ENCODE measurements at places on chromosomes 5 and 9.

DNA sequence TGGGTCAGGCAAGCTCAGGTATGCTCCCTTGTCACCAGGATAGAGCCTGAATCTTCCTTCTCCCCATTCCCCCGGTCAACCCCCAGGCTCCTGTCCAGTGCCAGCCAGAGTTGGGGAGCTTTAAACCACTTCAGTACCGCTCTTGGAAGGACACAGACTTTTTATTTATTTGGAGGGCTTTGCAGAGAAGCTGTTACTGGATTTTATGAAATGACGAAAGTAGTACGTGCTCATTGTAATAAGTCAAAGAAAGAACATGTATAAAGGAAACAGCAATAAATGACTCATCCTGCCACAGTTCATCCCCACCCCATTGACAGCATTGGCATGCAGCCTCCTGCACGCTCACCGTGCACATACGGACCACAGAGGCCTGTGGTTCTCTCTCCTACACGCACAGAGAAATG is 230.3 kb downstream of the AUH start:
- peak; percentile 78 for DNase-seq

- DNase-seq = no peak
These were observed 351.4 kb downstream of the SEMA5A start for GRCh38 chr5:9194509-9194908.

- DNase-seq = no peak
These were observed 4.2 kb upstream of the TRIM52 start for GRCh38 chr5:181265092-181265671.

DNA sequence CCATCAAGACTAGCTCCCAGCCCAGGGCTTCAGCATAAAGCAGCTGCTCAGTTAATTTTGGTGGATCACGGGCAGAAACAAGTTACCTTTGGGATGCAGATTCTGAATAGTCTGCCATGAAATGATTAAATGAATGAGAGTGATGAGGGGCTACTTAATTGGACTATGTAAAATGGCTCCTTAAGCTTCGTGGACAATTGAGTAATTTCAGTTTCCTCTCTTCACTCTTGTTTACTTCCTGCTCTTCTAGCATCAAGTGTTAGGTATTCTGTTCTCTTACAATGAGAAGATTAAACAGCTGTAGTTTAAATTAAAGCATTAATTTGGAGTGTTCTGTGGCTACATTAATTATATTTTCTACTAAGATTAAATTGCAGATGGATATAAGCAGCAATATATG is 28.1 kb downstream of the PIK3R1 start:
- DNase-seq = no peak

DNA sequence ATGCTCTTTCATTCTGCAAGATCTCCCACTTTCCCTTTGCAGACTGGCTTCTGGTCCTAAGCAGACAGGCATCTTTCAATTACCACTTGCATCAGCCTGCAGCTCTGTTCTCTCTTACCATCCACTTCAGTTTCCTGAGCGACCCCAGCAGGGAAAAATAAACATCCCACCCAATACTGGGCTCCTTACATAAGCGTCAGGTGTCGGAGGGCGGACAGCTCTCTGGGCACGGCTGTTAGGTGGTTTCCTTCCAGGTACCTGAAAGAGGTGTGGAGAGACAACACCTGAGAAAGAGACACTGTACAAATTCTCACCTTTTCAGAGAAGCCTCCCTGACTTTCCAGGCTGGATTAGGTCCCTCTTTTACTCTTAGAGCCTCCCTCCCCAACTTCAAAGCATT is 145.1 kb upstream of the PANK3 start:
- DNase-seq = no peak

DNA sequence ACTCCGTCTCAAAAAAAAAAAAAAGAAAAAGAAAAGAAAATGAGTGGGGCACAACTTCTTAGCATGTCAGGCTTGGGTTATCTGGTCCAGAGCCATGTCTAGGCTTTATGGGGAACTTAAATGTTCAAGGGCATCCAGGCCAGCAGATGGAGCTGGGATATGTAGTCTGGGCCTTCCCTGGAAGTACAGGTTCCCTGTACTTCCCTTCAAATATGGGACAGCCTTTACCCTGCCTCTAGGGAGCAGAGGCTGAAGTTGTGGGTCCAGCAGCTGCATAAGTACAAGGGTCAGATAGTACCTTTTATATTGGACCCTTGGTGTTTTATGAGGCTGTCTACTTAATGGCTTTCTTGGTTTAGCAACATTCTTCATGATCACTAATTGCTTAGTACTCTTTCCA is 42.1 kb downstream of the FAF2 start:
- DNase-seq = no peak

DNA sequence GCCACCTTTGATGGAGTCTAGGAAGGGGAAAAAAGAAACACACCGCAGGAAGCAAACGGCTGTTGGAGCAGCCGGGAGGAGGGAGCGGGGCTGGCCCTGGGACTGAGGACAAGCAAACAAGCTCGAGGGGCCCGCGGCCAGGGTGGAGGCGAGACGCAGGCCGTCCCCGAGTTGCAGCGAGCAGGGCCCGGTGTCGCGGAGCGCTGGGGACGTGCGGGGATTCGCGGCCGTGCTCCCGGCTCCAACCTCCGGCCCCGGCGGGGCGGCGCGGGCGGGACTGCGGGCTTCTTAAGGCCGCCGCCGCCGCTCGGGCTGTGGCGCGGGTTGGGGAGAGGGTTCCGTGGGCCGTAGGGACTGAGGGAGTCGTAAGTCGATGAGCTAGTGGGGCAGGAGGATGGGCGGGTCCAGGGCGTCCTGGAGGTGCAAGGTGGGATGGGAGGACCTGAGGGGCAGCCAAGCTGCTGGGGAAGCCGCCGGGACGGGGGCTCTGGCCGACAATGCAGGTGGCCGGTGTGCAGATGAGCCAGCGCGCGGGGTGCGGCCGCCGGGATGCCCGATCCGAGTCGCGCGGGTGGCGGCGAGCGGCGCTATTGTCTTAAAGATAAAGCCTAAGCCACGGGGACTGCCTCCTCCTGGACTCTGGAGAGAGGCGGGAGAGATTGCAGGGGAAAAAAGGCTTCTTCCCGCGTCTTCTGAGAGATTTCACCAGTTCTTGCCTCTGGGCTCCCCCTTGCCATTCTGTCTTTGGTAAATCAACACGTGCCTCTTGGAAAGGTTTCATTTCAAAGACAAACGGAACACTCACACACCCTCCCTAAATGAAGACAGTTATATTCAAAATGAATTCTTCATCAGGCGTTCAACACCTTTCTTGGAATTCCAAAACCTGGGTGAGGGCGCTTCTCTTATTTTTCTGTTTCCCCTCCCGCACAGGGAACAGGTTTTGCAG is 1.6 kb upstream of the HAPLN1 start:
- no peak for DNase-seq

DNA sequence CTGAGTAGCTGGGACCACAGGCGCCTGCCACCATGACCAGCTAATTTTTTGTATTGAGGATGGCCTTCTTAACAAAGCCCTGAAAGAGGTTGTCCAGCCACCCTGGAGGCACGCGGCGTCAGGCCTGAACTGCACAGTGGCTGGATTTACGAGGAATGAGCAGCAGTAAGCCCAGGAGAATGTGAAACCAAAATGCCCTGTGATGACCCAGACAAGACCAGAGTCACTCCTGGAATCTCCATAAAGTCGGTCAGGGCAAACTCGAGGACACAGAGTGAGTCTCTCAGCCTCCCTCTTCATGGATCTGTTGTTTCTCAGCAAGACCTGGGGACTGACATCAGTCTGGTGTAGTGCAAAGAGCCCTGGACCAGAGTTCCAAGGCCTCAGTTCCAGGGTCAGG is 53.2 kb upstream of the C5orf58 start:
- no peak for DNase-seq

DNA sequence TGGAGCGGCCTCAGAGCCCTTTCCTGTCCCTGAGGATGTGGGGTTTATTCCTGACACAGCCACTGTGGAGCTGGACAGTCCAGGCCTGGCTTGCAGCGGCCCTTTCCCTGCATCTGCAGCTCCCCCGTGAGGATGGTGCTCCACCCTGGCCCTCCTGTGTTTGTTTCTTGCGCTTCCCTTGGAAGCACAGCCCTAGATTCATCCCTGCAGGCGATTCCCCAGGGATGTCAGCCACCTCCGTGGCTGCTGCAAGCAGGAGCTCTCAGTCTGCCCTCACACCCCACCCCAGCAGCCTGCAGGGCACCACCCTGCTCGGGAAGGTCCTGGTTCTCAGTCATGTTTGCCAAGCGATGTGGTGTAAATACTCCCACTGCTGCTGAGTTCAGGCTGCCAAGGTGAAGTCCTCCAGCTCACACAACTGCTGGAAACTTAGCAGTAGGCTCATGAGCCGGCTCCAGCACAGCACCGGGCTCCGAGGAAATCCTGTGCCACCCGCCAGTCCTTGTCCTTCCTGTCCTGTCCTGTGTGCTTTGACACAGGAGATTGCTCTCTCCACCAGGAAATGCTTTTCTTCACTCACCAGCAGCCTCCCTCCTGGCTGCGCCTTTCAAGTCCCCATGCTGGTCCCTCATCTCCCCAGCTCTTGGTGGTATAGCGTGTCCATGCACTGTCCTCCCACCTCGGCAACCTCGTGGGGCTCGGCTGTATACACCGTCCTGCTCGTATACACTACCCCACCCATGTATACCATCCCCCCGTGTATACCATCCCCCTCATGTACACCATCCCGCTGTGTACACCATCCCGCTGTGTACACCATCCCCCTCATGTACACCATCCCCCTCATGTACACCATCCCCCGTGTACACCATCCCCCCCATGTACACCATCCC is 16.2 kb downstream of the ROPN1L start:
- DNase-seq = no peak

GRCh38 chr9:75170898-75171360 is 82.6 kb downstream of the OSTF1 start:
- DNase-seq = no peak

- no peak for DNase-seq
These were observed 69.1 kb downstream of the ABCA1 start for GRCh38 chr9:104858846-104859245.

DNA sequence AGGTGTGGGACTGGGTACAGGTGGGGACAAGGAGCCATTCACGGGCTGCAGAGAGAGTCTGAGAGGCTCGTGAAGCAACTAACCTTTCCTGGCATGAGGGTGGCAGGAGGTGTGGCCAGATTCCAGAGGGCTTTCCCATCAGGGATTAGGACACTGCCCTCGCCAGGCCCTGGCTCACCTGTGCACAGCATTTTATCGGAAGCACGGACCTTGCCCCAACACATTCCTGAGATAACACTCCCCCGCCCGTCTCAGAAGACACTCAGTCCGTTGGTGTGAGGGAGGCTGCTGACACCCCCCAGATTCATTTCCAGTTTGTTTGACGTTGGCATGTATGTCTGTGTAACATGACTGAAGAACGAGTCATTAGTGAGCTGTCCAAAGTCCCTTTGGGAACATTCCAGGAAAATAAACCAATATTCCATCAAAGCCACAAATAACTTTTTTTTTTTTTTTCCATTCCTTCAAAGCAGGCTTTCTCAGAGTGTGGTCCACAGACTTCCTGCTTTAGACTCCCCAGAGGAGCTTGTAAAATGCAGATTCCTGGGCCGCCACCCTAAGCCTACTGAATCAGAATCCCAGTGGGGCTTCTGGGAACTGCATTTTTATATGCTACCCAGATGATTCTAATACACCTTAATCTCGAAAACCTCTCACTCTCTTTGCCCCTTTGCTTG is 23.4 kb downstream of the WWC1 start:
- no peak for DNase-seq

GRCh38 chr5:10808347-10809226 is 47.6 kb upstream of the DAP start:
- no peak for DNase-seq

GRCh38 chr5:96288166-96288844 is 144.7 kb downstream of the PCSK1 start:
- no peak for DNase-seq

- no peak for DNase-seq
These were observed 294.2 kb downstream of the DMRTA1 start for GRCh38 chr9:22740781-22741180.

GRCh38 chr5:129909225-129909624 is 5.0 kb downstream of the CHSY3 start:
- no peak for DNase-seq

GRCh38 chr9:6383551-6384225 is 29.3 kb upstream of the UHRF2 start:
- no peak for DNase-seq

GRCh38 chr9:133734590-133735414 is 3.4 kb downstream of the SARDH start:
- DNase-seq = no peak

- peak; percentile 55 for DNase-seq
These were observed 569 bp downstream of the CAMK4 start for GRCh38 chr5:111224561-111225345.

DNA sequence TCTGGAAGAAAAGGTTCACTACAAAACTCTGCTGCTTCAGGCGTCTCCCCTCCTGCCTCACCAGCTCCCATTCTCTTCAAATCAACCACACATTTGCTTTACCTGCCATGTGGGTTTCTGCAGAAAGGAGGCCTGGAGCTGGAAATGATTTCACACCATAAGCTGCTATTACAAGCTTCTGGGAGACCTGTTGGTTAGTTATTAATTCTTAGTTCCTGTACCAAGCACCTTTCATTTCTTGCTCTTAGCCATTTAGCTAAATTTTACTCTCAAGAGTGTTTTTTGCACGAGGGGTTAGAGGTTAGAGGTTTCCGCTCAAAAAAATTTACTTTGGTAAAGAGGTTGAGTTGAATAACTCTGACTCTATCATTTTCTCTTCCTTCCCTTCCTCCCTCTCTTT is 70.3 kb downstream of the MAP1B start:
- DNase-seq = no peak

GRCh38 chr9:98834386-98834785 is 26.9 kb downstream of the GALNT12 start:
- DNase-seq = no peak

- DNase-seq = no peak
These were observed 322.2 kb downstream of the NDUFS4 start for GRCh38 chr5:53882676-53883031.

- no peak for DNase-seq
These were observed 66.0 kb downstream of the KLF4 start for GRCh38 chr9:107423540-107423939.

All from stimulated activated naive CD4-positive, alpha-beta T cell treated with Interleukin-2 at 50 U/mL for 16 hours (primary cell).